HepG2 (cell line): ENCODE measurements at places on chromosomes 4 and X. TPM values are rescaled to one million over a fixed set of nuclear protein-coding genes. Genes with fewer than 3 reads are reported as not detected.
A peak's percentile ranks its signal among the peaks of the same experiment; 100 is the strongest.

- DNase-seq = no peak
Measured at GRCh38 chr4:120881351-120881750, 41.2 kb downstream of the PRDM5 start.

DNA sequence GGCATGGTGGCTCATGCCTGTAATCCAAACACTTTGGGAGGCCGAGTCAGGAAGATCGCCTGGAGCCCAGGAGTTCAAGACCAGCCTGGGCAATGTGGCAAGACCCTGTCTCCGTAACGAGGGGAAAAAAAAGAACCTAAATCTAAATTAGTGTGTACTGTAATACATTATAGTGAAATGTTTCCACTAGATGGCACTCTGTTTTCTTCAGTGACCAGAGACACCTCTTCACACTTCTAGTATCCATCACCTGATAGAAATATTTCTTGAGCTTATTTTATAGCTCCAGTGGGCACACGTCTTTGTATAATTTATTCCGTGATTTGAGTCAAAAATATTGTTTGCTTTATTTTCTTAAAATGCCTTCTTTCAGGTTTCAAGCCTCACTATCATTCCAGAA is 600.9 kb upstream of the DIPK2B start:
- no peak for DNase-seq

The MGARP gene
- 0.13 TPM in 2 replicates for polyA plus RNA-seq

DNA sequence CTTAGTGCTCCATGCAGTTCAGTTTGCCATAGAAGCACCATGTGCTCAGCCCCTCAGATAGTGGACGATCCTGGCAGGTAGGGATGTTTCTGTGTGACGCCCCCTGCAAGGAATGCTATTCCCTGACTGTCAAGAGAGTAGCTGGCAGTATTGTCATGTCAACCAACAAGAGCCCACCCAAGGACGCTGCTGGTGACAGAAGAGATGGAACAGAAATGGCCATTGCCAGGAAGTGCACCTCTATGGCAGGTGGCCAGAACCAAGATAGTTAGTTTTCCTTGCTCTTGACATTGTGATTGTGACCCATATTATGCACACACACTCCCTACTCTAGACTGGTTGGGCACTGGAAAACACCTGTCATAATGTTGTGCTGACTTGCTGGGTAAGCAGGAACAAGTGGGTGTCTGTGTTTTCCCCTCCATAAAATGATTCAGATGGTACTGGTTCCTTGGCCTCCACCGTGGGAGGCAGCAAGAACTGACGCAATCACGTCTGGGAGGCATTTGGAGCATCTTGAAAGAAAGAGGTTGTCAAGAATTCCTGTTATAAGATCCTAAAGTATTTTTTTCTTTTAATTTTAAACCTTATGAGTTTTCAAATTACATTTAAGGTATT is 507.9 kb downstream of the MID1IP1 start:
- no peak for DNase-seq

The TCEAL7 gene
- not detected in 2 replicates for polyA plus RNA-seq

GRCh38 chr4:169620880-169621248 is 486 bp downstream of the CLCN3 start:
- peak; percentile 16 for DNase-seq

DNA sequence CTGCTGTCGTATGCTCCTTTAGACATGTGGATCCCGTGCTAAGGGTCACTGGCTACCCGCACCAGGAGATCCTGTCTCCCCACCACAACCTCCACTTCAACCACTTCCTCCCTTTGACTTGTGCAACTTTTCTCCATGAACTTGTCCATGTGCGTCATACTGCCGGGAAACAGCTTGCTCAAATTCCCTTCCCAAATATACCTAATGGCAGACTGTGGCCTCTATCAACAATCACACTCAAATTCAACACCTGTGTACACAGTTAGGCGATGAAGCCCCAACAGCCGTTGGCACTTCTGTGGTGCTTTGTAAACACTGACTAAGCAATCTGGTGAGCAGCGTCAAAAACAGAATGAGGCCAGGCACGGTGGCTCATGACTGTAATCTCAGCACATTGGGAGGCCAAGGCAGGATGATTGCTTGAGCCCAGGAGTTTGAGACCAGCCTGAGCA is 49.5 kb downstream of the CD99L2 start:
- DNase-seq = peak; percentile 54

- peak; percentile 64 for DNase-seq
Measured at GRCh38 chrX:10119399-10119990, 37.3 kb upstream of the CLCN4 start.

- no peak for DNase-seq
Measured at GRCh38 chr4:86346320-86346719, 13.5 kb downstream of the MAPK10 start.

The UGT8 gene
- polyA plus RNA-seq = 0.03 TPM in 1 of 2 replicates, not detected in the other
